ENCODE measurements at places on chromosomes 4 and X.

GRCh38 chr4:144399927-144400326, 246.0 kb upstream of the HHIP start:
- peak; percentile 29 for DNase-seq

DNA sequence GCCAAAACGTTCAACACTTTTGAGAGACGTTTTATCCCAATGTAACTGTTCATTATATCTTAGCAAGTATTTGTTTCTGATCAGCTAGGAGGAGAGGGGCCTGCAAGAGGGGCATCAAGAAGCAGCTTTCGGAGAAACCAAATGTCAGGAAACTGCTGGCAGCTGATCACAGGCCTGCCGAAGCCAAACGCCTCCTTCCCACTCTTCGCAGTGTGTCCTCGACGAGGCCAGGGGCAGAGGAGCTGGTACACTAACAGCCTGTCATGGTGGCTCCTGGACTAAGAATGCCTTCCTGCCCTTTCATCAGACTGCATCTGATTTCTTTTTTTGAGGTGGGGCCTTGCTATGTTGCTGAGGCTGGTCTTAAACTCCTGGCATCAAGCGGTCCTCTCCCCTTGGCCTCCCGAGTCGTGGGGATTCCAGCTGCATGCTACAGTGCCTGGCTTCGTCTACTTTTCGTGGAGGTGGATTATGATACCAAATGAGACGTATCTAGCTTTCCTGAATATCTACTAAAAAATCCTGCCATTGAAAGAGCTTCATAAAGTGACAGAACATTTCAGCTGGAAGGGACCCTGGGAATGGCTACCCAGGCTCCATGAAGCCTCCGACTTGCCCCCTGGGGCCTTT, 134.8 kb downstream of the AFAP1 start:
- no peak for DNase-seq

DNA sequence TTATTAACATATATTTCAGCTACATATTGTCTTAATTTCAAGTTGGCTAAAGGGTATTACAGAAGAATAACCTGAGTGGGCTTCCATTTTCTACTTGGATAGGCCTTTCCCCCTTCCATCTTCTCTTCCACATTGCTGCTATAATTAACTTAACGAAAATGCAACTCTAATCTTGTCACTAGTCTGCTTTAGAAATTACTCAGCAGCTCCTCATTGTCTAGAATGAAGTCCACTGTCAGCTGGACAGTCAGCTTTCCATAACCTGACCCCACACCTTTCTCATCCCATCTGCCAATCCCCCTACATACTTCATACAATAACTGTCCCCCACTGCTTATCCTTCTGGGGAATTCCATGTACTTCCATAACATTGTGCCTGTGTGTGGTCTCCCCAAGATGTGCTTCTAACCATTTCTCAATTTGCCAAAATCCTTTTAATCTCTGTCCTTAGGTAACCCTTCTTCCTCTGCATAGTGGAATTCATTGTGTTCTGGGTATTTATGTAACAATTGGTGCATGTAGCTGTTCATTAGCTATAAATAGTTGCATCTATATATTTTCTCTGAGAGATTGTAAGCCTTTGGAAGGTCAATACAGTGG, 4.8 kb downstream of the MND1 start:
- DNase-seq, result no peak

DNA sequence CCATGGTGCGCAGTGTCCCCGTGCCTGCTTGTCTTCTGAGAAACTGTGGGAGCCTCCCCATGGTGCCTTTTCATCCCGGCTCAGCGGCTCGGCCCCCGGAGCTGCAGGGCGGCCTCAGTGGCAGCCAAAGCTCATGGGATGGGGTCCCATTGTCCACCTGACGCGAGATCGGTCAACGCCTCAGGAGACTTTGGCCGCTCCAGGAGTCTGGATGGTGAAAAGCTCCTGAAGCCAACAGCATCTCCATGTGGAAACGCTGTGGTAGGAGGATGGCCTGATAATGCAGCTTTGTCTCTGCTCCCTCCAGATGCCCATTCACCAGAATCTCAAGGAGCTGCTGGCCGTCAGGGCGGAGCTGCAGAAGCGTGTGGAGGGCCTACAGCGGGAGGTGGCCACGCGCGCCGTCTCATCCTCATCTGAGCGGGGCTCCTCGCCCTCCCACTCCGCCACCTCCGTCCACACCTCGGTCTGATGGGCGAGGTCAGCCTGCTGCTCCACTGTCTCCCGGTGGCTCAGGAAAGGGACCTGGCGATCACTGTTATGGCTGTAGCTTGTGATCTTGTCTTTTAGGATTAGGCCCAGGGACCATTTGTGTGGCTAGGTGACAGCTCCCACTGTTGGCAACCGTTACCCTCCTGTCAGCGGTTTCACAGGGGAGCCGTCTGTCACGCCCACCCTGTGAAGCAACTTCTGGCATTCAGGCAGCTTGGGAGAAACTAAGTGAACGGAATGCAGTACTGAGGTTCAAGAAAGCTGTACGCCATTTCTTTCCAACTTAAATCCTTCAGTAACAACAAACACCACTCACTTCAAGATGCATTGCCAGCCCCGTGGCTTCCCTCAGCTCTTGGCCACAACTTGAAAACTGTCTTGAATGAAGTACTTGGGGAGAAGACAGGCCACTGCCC, 69.3 kb downstream of the MTMR1 start:
- DNase-seq, result no peak

DNA sequence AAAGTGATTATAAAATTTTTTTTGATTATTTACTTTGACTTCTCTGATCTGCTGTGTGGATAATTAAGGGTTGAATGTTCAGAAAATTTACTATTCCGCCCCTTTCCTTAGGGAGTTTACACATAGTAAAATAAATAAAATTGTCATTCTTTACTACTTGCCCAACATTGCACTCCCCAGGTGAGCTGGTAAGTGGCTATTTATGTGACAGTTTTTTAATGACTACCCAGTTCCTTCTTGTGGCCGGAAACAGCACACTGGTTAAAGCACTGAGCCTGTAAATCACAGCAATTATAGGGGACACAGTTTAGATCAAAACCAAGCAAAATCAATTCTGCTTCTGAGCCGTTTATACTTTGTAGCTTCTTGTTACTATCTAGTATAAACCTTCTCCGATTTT, 158.1 kb downstream of the FHIP1A start:
- DNase-seq, result no peak

- DNase-seq, result no peak
These were observed 1.9 kb upstream of the CITED1 start for GRCh38 chrX:72307646-72308051.

DNA sequence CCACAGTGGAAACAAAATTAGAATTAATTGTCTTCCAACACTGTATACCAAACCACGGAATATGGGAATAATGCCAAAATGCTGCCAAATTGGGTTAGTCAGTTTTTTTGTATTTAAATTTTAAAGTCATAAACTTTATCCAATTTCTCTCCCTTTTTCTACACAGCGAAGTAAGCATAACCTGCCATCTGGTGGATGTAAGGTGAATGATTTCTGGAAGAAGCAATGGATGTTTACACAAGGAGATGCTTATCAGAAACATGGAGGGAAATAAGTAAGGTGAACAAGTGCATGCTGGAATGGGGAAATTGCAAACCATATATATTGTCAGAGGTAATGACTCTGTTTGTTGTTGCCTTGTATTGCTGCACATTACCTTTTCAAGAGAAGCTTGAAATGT, 691.9 kb downstream of the TECRL start:
- DNase-seq, result no peak

GRCh38 chrX:11472879-11473278, 179.7 kb downstream of the AMELX start:
- DNase-seq, result no peak

GRCh38 chr4:182904211-182904761, 12.9 kb downstream of the DCTD start:
- no peak for DNase-seq

DNA sequence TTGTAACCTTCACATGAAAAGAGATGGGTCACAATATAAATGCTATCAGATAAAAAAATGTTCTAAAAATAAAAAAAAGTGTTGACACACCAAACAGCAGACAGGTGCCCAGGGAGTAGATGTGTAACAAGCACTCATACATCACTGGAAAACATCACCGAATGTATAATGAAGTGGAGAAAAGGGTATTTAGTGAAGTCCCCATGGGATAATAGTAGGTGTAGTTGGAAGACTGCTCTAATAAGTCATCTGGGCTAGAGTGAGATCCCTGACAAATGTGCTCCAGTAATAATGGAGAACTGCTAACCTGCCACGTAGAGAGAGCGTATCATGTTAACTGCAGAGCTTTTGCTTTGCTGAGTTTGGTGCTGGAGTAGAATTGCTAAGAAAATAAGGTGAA, 152.0 kb downstream of the GRIA2 start:
- no peak for DNase-seq

- DNase-seq, result no peak
These were observed 140.1 kb upstream of the SMIM31 start for GRCh38 chr4:164613792-164614191.

DNA sequence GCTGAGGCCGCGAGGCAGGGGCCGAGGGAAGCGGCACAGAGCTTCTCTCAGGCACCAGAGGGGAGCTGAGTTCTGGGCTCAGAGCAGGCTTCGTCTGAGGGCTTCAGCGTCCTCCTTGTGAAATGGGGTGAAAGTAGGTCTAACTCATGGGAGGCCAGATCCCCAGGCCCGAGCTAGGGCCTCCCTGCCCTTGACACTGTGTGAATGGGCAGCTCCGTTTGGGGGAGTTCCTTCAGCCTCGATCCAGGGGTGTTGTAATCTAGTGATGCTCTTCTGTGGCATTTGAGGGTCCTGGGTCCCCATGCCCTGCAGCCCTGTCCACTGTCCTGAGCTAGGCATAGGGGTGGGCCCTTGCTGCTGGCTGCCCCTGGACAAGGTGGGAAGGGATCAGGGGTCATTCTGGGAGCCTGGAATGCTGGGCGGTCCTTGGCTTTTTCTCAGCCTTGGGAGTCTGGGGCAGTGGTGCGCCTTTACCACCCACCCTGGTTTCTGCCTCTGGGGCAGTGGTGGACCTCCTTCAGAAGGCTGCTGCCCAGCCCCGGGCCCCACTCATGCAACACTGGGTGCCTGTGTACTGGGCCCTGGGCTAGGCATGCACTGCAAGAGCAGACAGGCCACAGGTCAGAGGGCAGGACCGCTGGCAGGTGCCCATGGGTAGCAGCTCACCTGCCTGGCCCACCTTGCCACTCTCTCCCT, 4.1 kb downstream of the SH3BP2 start:
- DNase-seq, result no peak

GRCh38 chrX:145816601-145817315, 871 bp upstream of the SLITRK2 start:
- no peak for DNase-seq

- DNase-seq, result peak; percentile 84
These were observed 133.9 kb downstream of the AFAP1 start for GRCh38 chr4:7805533-7806337.

DNA sequence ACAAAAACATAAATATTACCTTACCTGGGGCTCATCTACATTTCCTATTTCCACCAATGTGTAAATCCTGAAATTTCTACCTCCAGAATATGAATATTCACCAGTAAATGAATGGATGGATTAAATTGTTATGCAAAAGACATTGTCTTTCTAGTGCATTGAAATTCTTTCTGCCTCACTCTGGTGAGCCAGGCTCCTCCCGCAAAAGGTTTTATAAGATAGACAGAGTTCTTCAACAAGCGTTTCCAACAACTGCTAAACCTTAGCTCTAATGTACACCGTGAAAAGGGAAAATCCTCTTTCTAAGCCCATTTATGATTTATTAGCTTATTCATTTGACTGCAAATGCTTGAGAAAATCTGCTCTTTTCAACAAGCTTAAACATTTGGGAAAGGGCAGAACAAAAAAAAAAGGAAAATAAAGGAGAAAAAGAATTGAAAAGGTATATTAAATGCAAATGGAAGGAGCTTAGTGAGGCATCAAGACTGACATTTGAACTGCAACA, 72.0 kb downstream of the LDB2 start:
- no peak for DNase-seq

- DNase-seq, result no peak
These were observed 355 bp downstream of the SCML1 start for GRCh38 chrX:17737710-17737985.

DNA sequence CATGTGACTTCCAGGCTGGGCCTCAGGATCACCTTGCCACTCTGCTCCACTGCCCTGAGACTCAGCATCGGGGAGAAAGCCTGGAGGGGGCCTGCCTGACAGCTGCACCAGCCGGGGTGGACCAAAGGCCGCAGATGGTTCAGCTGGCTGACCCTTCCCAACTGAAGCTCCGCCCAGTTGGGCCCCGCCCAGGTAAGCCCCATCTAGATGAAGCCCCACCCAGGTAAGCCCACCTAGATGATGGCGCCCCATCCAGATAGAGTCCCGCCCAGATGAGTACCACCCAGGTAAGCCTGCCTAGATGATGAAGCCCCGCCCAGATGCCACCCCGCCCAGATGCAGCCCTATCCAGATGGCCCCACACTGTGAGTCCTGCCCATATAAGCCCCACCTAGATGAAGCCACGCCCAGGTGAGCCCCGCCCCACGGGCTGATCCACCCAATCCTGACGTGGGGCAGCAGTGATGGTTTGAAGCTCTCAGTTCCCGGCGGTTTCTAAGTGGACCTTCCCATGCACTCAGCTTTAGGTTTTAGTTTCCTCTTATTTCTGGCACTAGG, 10.0 kb downstream of the ZFYVE28 start:
- no peak for DNase-seq

GRCh38 chr4:154320521-154320920, 171.1 kb downstream of the DCHS2 start:
- DNase-seq, result no peak

- DNase-seq, result no peak
These were observed 22.8 kb upstream of the ADAMTS3 start for GRCh38 chr4:72591547-72592454.

GRCh38 chr4:77817304-77818072, 1.7 kb downstream of the CNOT6L start:
- DNase-seq, result no peak

GRCh38 chr4:182507805-182508204, 264.6 kb downstream of the TENM3 start:
- DNase-seq, result no peak

DNA sequence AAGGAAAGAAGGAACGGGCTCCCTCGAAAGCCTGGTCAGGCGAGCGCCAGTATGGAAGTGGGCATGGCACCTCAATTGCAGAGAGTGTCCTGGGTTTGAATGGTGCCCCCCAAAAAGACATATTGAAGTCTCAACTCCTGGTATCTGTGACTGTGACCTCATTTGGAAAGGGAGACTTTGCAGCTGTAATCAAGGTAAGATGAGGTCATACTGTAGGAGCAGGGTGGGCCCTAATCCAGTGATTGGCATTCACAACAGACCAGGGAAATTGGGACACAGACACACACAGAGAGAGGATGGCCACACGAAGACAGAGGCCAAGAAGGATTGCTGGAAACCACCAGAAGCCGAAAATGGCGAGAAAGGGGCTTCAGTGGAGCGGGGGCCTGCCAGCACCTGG, 6.4 kb downstream of the ZFP92 start:
- no peak for DNase-seq

DNA sequence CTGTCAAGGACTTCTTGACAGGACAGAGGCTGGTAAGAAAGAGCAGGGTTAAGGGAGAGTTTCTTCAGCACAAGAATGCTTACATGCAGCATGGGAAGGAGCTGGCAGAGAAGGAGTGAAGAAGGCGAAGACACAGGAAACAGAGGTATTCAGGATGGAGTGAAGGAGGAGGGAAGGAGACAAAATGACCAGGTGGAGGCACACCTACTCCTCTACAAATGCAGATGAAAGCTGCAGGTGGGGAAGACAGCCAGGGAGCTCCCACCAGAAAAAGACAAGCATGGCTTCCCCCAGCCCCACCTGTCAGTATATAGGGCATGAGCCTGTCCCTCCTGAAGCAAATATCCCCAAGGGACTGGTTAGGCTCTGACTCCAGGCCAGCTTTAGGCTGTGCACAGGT, 29.6 kb upstream of the NKRF start:
- DNase-seq, result no peak

- DNase-seq, result no peak
These were observed 41.3 kb downstream of the LRBA start for GRCh38 chr4:150973626-150974251.
